ENCODE measurements at places on chromosomes 11 and 22.
A peak's percentile ranks its signal among the peaks of the same experiment; 100 is the strongest.

DNA sequence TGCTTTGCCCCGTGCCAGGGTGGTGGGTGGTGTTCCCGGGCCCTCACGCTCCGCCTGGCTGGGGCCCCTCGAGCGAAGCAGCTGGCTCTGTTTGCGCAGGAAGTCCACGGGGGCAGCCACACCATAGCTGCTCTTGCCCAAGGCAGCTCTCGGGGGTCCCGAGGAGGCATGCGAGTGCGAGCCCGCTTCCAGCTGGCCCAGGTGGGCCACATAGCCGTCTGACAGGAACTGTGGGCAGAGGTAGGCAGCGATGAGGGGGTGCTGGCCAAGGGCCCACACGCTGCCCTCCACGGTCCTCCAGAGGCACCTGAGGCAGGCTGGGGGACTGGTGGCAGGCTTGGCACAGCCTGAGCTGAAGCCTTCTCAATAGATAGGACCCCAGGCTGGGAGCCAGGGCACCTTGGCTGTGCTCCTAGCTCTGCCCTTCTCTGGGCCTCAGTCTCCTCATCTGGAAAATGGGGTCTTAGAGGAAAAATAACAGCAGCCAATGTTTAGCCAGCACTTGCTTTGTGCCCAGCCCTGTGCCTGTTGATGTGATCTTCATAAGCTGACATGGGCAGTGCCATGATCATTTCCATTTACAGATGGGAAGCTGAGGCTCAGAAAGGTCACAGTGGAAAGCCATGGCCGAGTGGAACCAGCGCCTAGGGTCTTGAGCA, 9.4 kb downstream of the AIP start:
- no peak for DNase-seq

- no peak for DNase-seq
These were observed 102.4 kb upstream of the CADM1 start for GRCh38 chr11:115606498-115607220.

GRCh38 chr11:93198215-93198845, 539 bp upstream of the SLC36A4 start:
- no peak for DNase-seq

DNA sequence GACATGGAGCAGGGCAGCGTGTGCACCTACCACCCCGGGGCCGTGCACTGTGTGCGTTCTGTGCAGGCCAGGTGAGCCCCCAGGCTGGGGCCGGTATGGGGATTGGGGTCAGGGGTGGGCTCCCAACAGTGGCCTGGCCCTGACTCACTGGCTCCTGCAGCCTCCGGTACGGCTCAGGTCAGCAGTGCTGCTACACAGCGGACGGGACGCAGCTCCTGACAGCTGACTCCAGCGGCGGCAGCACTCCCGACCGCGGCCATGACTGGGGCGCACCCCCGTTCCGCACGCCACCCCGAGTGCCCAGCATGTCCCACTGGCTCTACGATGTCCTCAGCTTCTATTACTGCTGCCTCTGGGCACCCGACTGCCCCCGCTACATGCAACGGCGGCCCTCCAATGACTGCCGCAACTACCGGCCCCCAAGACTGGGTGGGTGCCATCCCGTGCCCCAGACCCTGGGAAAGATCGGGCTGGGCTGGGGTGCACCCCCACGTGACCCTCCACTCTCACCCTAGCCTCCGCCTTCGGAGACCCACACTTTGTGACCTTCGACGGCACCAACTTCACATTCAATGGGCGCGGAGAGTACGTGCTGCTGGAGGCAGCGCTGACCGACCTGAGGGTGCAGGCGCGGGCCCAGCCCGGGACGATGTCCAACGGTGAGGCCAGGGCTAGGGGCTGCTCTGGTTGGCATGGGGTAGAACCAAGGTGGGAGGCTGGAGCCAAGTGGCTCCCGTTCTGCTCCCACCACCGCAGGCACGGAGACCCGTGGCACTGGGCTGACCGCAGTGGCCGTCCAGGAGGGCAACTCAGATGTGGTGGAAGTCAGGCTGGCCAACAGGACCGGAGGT, 4.4 kb downstream of the SUSD2 start:
- no peak for DNase-seq

DNA sequence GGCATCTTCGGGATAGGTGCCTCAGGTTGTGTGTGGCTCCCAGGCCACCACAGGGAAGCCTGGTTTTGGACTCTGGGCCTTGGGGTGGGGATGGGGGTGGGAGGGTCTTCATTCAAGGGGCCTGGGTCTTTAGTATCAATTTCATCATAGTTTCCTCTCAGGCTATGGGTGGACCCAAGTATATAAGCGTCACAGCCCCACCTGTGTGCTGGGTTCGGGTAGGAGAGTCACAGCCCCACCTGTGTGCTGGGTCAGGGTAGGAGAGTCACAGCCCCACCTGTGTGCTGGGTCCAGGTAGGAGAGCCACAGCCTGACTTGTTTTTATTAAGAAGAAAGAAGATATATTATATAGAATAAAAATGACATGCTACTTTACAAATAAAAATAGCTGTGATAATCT, 422.1 kb downstream of the BRD1 start:
- DNase-seq, result no peak

DNA sequence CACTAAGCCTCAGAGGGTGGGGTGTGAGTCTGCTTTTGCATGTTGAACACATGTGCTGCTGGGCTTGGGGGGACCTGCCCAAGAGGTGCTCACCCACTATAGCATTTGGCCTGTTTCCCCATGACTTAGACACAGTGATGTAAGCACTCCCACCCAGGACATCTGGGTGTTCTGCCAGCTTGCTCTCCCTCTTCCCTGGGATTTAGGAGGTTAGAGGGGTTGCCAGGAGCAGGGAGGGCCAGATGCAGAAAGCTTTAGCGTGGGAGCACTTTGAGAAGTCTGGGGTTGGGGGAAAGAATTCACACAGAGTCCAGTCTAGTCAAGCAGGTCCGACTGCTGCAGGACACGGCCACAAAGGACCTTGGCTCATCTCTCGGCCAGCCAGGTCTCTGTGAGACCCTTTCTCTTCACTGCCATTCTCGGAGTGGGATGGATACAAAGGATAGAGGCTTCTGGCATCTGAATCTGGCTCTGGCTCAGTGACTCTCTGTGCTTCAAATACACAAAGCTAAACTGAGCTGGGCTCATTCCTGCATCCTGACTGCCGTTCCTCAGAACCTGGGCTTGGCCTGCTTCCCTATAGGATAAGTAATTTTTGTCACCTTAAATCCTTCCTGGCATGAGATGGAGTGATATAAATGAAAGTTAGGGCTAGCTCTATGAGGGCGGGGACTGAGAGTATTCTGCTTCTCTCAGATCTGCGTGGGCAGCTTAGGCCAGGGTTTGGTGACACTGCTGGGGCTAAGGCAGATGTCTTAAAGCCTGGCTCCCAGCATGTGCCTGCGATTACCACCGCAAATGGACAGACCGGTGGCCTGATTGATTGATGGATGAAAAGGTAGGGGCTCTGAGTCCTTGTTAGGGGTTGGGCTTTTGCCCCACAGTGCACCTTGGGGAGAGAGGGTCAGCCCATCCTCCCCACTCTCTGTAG, 14.5 kb downstream of the USP2 start:
- no peak for DNase-seq

DNA sequence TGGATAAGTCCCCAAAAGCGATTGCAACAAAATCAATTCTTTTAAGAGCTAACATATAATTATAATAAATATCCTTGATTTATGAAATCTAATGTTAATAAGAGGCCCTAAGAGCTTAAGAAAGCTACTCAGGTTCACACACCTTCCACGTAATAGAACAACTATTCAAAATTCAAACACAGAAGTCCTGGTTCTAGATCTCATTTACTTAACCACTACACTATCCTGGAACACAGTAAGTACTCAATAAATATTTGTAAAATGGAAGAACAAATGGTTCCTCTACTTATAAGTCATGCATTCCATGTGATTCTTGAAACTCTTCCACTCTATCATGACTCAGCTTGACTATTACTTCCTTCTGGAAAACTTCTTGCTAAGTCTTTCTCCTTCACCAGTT, 268.2 kb downstream of the FAM181B start:
- DNase-seq, result no peak

DNA sequence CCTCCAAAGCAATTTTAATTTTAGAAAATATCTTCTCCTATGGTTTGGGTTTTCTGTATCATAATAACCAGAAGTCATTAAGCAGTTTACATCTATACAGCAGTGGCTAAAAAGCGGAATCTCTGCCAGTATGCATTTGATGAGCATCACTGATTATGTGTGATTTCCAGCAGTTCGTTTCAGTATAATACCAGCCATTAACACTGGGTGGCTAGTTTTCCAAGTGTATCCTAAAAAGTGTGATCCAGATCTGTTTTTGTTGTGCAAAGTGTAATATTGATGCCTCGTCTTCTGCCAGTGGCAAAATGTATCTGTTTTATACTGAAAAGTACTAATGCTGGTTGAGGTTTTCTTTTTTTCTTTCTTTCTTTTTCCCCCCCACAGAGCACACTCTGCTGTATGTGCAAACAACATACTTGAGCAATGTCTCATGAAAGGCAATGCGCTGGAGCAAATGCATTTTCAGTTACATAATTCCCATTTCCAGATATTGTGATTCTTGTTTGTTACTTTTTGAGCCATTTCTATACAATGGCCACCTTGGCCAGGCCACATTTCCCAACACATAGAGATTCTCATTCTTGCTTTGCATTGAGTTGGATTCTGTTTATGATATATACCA, 64.2 kb downstream of the SLC36A4 start:
- DNase-seq, result no peak

DNA sequence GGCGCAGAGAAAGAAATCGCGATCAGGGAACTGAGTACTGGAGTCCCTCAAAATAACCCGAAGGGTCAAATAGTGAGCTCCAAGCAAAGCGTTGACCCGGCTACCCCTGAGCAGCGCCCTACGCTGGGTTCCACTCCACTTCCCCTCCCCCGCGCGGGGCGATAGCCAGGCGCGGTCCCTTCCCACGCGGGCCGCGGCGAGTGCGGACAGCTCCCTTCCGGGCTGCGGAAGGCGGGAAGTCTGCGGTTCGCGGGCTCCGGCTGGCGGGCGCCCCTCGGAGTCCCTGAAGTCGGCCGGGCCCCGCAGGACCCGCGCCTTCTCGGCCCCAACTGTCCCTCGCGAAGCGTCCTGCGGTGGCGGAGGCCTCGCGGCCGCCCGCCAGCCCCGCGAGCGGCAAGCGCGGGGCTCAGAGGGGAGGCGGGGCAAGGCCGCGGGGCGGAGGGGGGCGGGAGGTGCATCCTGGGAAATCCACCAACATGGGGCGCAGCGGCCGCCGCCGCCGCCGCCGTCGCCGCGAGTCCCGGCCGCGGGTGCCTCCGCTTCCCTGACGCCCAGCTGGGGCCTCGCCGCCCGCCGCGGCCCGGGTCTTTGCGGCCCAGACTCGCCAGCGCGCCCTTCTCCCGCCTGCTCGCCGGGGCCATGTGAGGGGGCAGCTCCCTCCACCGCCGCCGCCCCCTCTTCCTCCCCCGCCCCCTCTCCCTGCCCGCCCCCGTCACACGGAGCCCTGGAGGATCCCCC, at the start of gene QSER1:
Gene QSER1 (plus strand): TSS at position 457 of the 738 bp plus-strand sequence. CDS start 315 bp downstream, outside the sequence.
- peak; percentile 27 for DNase-seq

- DNase-seq, result no peak
These were observed 37.3 kb upstream of the TEAD1 start for GRCh38 chr11:12636871-12637410.

- DNase-seq, result no peak
These were observed 205.8 kb downstream of the NAV2 start for GRCh38 chr11:19918302-19919049.

- DNase-seq, result no peak
These were observed 25.1 kb upstream of the LDLRAD3 start for GRCh38 chr11:35918716-35919115.

GRCh38 chr11:111469200-111469599, 43.0 kb downstream of the BTG4 start:
- DNase-seq, result no peak

GRCh38 chr11:32792948-32793475, 1.4 kb downstream of the CCDC73 start:
- peak; percentile 31 for DNase-seq

DNA sequence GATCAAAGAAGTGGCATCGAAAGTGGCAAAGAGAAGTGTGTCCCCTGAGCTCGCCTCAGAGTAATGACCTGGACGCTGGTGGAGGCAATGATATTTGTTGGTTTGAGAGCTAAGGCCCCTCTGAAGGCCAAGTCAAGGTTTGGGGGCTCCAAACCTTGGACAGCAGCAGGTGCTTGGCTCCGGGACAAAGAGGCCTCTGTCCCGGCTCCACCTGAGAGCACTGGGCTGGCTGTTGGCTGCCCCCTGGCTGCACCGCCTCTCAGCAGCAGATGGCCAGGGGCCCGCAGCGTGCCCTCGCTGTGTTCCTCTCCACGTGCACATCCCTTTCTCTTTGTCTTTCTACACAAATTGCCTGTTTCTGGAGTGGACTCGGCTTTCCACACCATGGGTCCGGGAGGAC, 301.3 kb downstream of the NTM start:
- no peak for DNase-seq

GRCh38 chr22:24049211-24049610, 38.1 kb downstream of the CABIN1 start:
- no peak for DNase-seq

- no peak for DNase-seq
These were observed 78.6 kb downstream of the PARVA start for GRCh38 chr11:12455938-12456337.

DNA sequence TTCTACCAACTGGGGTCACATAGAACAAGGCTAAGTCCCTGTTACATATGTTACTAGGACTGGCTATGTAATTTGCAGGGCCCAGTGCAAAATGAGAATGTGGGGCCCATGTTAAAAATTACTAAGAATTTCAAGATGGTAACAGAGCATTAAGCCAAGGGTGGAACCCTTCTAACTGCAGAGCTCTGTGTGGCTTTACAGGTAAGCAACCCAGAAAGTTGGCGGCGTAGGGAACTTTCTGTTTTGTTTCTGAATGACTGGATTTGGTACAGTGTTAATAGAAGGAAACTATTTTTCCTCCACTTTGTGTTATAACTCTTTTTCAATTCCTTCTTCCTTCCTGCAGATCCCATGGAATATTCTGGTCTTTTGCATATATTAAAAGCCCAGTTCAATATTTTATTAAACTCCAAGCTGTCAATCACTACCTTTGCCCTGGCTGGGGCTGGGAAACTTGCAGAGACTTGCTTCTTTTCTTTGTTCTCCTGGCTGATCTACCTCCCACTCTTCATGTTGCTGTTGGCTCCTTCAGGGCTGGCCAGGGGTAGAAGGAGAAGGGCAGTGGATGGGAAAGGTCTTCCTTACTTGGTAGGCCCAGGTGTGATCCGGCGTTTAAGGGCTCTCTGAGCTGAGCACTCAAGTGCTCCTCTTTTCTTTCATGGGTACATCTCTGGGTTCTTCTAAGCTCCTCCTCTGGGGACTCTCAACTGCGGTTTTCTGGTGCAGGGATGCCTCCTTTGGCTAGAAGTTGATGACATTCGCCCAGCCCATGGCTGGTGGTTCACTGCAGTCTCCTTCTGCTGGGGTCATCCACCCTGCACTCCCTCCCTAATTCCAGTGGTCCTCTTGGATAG, 67.7 kb downstream of the SNX19 start:
- DNase-seq, result no peak

Measured in stimulated activated CD8-positive, alpha-beta memory T cell treated with anti-CD3 and anti-CD28 coated beads, Interleukin-4, amount 100 ng/mL, for 1 hour (primary cell).